Caco-2 (cell line): ENCODE measurements at places on chromosomes 11 and 22. TPM values are rescaled to one million over a fixed set of nuclear protein-coding genes. Genes with fewer than 3 reads are reported as not detected.
A peak's percentile ranks its signal among the peaks of the same experiment; 100 is the strongest.

DNA sequence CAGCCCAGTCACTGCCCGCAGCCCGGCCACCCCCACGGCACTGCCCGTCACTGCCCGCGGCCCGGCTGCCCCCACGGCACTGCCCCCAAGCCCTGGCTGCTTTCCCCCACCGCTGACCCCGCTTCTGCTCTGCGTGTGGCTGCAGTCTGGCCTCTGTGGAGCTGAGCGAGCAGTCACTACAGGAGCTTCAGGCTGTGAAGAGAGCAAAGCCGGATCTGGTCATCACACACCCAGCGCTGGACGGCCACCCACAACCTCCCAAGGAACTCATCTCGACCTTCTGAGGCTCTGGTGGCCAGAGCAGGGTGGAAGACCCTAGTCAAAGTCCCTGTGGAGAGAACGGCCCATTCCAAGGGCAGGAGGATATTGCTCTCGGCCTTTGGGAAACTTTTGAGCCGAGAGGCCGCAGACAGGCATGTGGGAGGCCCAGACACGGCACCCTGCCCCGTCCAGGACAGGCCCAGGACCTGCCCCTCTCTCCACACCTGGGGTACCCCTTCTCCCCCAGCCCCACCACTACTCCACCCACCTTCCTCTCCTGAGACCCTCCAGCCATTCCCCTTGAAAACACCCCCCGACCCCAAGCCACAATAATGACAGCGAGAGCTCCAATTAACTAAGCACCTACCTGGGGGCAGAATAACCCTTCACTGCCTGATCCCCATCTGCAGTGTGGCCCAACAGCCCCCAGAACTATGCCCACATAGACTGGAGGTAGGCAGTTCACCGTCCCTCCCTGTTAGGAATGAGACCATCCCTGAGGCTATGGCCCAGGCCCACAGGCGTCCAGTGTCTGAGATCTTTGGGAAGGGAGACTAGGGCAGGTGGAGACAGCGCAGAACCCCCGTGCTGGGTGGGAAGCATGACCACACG lies 3.7 kb upstream of the PGGHG start:
- peak; percentile 33 for DNase-seq

DNA sequence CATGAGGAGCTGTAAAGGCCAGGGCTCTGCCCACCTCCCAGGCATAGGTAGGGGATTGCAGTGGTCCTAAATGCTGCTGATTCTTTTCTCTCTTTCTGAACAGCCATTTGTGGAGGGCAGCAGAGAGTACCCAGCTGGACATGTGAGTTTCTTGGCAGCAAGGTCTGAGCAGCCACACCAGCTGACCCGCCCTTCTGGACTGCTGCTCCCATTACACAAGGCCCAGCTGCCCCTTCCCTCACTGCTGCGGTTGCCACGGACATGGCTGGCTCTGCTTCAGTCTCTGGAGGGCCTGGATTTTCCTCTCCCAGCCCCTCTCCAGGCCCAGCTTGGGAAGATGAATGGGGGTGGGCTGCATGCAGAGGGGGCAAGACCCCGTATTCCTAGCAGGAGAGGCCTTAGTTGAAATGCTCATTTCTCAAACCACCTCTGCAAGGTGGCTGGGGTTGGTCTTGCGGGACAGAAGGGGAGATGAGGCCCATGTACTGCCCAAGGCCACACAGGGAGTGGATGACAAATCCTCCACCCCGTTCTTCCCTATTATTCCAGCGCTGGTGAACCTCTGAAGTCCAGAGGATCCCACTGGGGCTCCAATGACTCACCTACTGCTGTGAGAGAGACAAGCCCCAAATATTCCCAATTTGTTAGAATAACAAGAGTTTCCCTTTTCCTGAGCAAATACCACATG lies 4.6 kb downstream of the LGALS12 start:
- DNase-seq, result no peak

DNA sequence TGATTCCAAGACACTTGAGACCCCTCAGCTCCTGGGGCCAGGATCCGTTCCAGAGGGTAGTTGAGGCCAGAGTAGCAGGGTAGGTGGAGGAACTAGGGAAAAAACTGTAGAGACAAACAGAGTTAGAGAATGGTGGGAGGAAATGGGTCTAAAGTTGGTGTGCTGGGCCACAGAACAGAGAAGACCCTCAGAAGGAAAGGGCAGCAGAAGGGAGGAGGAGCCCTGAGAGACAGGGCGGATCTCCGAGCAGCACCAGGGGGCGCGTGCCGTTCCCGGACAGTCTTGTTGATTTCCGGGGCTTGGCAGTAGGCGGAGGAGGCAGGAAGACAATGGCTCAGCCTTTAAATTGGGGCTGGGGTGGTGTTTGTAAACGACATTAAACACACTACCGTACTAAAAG lies 2.4 kb upstream of the CECR2 start:
- peak; percentile 60 for DNase-seq

- no peak for DNase-seq
Observed at GRCh38 chr22:27557286-27558008, 244.1 kb downstream of the MN1 start.

DNA sequence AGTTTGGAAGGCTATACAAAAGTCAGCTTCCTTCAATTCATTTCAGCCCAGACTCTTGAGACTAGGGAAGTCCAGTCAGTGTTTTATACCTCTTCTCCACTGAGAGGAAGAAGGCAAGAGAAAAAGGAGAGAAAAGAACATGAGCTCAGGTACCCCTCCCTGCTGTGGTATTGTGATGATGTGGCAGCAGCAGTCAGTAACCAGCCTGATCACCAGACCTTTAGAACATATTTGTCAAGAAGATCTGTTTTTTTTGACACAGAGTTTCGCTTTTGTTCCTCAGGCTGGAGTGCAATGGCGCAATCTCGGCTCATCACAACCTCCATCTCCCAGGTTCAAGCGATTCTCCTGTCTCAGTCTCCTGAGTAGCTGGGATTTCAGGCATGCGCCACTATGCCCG lies 21.2 kb upstream of the RPS13 start:
- DNase-seq, result no peak

DNA sequence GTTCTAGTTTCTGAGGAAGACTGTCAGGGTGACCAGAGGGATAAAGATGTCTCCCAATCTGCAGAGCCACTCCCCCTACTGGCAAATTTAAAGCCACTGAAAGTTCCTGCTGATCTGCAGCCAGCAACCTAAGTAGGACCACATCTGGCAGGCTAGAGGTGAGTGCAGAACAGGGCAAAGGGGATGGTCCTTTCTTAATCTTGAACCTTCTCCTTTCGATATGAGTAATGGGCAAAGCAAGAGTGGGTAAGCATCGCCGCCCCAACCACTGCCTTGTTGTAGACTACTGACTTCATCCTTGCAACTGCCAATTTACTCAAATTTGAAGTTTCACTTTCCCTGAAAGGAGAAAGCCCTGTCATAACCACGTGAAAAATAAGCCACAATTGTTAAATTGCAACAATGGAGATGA lies 30.7 kb downstream of the SCUBE2 start:
- no peak for DNase-seq

DNA sequence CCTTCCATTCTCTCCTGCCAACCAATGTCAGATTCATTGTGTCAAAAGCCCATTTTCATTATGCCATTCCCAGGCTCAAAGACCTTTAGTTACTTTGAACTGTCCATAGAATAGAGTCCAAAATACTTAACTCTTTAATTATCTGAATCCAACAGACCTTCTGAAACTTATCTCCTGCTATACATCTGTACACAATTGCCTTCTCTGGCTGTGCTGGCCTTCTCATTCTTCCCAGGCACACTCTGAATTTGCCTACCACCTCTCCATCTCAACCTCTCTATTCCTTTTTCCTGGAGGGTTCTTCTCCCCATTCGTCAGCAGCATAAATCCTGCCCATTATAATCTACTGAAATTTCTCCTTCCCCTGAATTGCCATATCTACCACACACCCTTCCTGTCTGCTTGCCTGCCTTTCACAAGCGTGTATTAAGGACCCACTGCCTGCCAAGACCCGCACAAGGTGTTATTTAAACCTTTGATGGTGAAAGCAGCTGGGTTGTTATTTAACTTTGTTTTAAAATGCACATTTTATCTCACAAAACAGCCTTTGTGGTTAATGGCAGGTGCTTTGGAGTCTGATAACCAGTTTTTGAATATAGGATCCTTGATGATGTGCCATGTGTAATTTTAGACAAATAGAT lies 125.9 kb downstream of the CCDC81 start:
- no peak for DNase-seq

DNA sequence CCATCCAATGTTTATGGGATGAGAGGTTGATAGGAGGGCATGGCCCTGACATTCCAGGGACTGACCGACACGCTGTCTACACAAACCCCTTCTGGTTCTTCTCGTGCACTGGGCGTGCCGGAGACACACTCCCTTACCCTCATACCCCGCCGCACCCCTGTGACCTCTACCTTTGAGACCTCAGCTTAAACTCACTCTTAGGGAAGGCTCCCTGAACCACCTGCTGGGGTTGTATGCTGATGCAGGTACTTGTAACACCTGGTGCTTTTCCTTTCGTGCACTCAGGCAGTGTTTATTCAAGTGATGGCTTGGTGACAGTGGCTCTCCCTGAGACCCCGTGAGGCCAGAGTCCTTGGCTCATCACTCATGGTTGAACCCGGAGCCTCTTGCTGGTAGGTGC lies 12.0 kb downstream of the PPARA start:
- DNase-seq, result no peak

Gene SSTR3
- total RNA-seq, result not detected in 2 replicates

Gene PIH1D2
- total RNA-seq, result 2.6 and 2.7 TPM in 2 replicates

Gene ATG2A
- total RNA-seq, result 27.9 and 31.1 TPM in 2 replicates

Gene TMPRSS4
- 83.2 and 86.4 TPM in 2 replicates for total RNA-seq

Gene MISFA
- 5.2 and 8.8 TPM in 2 replicates for total RNA-seq

Gene CELSR1
- total RNA-seq, result 29.5 and 33.2 TPM in 2 replicates
